ENCODE measurements at places on chromosomes 12 and 14.

DNA sequence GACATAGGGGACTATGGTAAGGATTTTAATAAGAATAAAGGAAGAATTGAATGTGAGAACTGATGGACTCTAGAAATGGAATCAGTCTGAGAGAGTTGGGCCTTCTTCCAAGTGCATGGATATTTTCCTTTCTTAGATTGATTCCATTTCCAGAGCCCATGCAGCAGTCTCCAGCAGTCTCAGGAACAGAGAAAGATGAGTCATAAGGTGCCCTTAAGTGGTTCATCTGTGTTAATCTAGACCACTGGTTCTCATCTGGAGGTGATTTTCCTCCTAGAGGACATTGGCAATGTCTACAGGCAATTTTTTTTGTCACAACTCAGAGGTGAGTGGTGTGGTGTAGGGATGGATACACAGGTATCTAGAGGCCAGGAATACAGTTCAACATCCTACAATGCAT lies 25.9 kb downstream of the TRIM9 start:
- no peak for DNase-seq

DNA sequence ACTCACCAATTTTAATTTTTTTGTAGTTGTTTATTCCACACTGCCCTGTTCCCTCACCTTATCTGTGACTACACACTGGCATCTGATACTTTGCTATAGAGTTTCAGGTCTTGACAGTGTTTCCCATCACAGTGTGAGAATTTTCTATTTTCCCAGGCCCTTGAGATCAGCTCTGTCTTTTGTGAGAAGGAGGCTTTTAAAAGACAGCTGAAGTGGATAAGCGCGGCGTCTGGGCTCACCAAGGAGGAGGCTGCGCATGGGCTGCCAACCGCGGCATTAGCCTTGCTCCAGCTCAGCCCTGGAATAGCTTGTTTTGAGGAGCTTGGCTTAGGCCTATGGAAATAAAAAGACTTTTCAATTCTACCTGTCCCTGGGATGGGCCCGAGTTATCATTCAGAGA lies 181.3 kb downstream of the RMST start:
- DNase-seq = no peak

DNA sequence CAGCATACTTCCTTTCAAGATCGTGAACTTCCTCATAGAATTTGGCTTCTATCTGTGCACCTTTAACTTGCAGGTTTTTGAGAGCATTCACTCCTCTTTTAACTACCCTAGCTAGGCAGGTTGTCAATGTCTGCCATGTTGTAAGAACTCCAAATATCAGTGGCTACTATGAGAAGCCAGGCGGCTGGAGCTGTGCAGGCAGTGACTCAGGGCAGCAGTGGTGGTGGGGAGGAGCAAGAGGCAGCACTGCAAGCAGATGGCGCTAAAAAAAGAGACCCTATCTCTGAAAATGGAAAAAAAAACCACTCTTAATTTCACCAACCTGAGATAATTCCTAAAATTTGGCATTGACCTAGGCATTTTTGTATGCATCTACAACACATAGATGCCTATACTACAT lies 28.5 kb downstream of the YARS2 start:
- no peak for DNase-seq

DNA sequence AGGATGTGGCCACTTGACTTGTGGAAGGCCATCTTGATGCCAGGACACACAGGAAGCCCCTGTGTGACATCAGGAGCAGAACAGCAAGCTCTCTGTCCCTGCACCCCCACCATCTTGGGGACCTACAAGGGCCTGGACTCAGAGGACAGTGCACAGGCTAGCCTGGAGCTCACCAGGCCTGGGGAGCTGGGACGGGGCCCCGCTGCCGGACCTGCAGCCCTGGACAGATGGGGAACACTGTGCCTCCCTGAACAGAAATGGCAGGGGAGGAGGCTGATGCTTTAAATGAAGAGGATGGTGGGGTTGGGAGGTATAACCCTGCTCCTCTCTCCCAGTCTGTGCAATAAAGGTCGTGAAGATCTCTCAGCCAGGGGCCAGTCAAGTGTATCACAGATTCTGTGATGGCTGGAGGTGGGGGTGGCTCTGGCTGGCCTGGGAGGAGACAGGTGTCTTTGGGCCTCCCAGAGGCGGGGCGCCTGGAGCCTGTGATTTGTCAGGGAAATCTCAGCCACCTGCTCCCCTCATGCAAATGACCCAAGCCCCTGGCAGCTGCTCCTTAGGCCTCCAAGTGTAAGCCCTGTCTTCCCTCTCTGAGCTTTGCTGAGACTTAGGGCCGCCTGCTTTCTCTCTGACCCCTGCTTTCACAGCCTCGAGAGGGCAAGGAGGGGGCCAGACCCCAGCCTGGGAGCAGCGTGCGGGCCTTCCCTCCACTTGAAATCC lies 1.1 kb upstream of the GNB3 start:
- no peak for DNase-seq

DNA sequence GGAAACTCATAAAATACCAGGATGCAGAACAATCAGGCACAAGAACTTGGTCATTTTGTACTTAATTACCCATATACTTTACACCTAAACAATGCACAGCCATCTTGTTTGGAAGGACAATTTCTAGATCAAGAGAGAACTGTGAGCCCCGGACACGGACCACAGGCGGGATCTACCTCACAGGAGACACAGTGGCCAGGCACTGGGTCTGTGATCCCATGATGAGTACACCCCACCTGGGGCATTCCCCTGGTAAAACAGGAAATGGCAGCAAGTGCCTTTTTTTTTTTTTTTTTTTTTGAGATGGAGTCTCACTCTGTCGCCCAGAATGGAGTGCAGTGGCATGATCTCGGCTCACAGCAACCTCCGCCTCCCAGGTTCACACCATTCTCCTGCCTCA lies 15.2 kb downstream of the GOLGA3 start:
- DNase-seq = no peak

- DNase-seq = no peak
Measured at GRCh38 chr12:85058339-85058738, 22.2 kb downstream of the LRRIQ1 start.

DNA sequence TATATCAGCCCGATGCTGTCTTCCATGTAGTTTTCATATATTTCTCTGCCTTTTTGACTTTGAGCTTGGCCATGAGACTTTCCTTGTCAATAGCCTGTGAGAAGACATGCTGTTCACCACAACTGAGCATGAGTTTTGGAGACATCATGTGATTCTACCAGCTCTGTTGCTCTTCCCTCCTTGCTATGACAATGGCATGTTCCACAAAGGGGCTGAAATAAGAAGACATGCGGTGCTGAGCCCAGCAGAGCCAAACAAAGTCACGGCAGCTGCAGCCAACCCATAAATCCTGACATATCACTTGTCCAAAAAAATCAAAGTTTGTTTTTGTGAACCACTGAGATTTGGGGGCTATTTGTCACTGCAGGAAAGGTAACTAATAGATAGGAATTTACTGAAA lies 343.4 kb upstream of the KITLG start:
- DNase-seq = no peak

GRCh38 chr12:107684990-107685359 lies 624 bp upstream of the PWP1 start:
- no peak for DNase-seq

DNA sequence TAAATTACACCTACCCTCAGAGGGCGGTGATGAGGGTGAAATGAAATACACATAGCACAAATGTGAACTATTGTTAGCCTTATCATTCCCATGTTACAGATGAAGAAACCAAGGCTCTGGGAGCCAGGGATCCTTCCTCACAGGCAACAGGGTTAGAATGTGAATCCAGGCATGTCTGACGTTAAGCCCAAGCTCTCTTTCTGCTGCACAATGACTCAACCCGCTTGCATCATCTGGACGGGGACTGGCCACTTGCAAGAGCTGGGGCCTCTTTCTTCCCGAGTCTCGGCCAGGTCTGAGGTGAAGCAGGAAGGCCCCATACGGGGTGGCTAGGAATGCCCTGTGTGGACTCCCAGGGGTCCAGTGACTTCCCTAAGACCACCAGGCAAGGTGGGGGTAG lies 105.2 kb downstream of the RBM19 start:
- no peak for DNase-seq

DNA sequence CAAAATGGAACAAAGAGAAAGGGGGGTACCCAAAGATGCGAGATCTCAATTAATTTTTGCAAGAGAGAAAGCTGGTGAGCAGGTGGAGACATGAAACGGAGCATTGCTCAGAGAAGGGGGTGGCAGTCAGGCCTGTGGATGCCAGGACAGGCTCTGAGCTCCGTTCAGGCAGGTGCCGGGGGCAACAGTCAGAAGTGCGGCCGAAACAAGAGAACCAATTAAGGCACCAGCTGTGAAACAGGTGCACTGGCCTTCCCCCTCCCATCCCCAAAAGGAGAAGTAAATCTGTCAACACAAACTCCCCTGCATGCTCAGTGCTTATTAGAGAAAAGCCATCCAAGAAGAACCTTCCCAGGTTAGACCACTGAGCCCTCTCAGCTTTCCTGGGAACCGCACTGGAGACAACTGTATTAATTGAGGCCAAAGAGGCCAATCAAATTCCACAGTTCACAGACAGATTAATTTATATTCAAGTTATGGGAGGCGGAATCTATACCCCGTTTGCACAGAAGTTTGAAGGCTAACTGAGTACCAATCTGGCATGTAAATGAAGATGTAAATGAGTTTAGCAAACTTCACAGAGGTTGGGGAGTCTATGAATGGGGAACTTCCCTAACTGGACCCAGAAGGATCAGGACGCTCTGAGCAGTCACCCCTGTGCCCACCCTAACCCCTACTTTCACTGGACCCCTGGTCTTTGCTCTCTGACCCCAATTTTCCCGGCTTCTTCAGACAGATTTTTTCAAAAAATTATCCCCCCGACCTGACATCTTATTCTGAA lies 20.9 kb downstream of the OAS2 start:
- no peak for DNase-seq

GRCh38 chr14:96231526-96232130 lies 24.4 kb upstream of the BDKRB1 start:
- no peak for DNase-seq

DNA sequence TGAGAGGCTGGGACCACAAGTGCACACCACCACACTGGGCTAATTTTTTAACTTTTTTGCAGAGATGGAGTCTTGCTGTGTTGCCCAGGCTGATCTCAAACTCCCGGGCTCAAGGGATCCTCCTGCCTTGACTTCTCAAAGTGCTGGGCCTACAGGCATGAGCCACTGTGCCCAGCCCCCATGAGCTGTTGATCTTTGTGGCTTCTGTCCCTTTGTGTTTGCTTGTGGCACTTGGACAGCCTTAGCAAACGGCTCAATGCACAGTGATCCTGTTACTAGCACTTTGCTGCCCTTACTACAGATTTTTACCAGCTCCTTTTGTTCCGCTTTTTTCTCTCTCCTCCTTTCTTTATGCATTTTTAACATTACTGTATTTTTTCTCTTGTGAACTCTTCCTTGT lies 25.3 kb upstream of the EVL start:
- no peak for DNase-seq

DNA sequence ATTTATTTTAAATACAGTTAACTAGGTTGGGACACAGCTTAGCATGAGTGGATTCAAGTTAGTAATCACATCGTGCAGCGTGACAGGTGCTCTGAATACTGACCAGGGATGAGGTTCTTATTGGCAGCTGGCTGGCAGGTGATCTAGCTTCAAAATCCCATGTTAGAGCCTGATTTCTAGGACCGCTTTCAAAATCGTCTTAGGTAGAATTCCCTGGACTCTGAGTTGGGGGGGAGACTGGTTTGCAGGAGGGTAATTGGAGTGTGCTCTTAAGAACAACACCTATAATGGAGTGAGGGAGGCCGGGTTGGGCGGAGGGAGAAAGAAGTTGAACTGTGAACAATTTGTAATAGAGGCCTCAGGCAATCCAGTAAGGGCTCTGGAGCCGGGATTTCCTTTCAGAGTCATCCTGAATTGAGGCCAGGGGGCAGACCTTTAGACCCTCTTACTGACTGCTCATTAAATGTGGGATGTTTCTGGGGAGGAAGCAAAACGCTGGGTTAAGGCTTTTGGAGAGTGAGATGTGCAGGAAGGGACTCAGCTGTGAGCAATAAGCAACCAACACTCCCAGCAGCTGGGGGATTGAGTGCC lies 874 bp upstream of the YARS2 start:
- no peak for DNase-seq

- no peak for DNase-seq
Measured at GRCh38 chr12:124509300-124509675, 58.1 kb downstream of the NCOR2 start.

- DNase-seq = no peak
Measured at GRCh38 chr12:30437044-30437443, 258.6 kb downstream of the IPO8 start.

DNA sequence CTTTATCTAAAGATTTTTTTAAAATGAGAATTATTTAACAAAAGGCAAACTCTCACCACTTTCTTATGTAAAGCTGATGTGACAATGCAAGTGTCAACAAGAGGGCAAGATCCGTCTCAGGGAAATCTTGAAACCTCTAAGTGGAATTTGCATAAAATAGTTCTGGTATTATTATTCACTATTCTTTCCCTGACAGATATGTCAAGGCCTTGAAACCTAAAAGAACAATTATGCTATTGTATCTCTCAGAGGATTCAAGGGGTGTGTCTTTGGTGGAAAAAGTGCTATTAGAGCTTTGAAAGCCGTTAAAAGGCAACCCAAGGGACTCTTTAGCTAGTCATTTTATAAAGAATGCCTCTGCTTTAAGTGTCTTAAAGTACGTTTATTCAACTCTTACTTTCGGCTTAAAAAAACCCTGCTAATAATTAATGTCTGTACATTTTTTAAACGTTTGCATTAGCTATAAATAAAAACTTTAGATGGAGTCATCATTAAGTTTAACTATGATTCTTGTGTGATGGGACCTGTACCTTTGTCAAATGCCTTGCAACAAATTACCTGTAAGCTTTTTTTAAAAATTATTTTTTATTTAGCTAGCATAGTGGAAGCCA lies 585.5 kb downstream of the VRK1 start:
- no peak for DNase-seq

- no peak for DNase-seq
Measured at GRCh38 chr14:63933110-63933509, 80.3 kb downstream of the SYNE2 start.

GRCh38 chr12:51395283-51396230 lies 4.4 kb upstream of the GALNT6 start:
- no peak for DNase-seq

DNA sequence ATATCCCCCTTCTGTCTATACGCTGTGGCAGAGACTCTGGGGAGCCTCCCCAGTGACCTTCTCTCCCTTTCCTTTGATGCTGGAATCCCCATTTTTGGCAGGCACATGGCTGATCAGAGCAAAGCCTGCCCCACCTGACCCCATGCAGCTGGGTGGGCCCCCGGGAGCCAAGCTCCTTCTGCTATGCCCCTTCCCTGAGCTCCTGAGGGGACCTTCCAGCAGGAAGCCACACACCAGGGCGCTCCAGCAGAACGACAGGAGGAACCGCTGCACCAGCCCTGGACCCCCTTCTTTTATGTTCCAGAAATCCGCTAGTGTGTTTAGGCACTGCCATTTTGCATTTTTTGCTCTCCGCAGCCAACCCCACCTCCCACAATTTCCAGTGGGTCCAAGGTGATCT lies 44.6 kb downstream of the TRAFD1 start:
- DNase-seq = no peak

All from stimulated activated CD4-positive, alpha-beta T cell treated with anti-CD3 and anti-CD28 coated beads, Interleukin-1b, Interleukin-23, amount 100 ng/mL, for 1 hour (primary cell).